Activated CD4-positive, alpha-beta T cell treated with anti-CD3 and anti-CD28 coated beads for 36 hours (primary cell): ENCODE measurements at places on chromosomes 3 and 15.

- H3K36me3 ChIP-seq = peaks cover 52% of the 10 kb centered on the region
- H3K4me1 ChIP-seq = no peaks in the 10 kb centered on the region
- no peaks in the 10 kb centered on the region for H3K27me3 ChIP-seq
Measured at GRCh38 chr15:50977162-50977561, 68.7 kb downstream of the AP4E1 start.

DNA sequence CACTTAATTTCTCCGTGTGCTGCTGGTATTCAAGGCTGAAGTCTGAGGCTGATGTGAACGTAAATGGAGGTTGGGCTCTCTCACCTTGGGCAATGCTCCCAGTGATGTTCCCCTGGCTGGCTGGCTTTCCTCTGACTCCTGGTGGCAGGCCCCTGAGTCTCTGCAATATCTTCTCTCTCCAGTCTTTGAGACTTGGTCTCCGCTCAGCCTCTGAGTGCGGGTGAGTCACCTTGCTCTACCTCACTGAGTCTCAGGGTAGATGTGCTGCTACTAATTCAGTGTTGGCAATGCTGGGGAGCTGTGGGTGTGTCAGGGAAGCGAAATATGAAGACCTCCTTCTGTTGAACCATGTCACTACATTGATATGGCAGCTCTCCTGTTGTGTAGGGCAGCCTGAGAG is 31.3 kb upstream of the TRIM59 start:
- no peak for DNase-seq
- H3K27me3 ChIP-seq = peaks cover 6% of the 10 kb centered on the region
- H3K36me3 ChIP-seq = no peaks in the 10 kb centered on the region

- H3K4me1 ChIP-seq = no peaks in the 10 kb centered on the region
- H3K27me3 ChIP-seq = no peaks in the 10 kb centered on the region
- H3K4me3 ChIP-seq = no peak overlapping the region
- no peak for DNase-seq
- no peak overlapping the region for H3K27ac ChIP-seq
Measured at GRCh38 chr3:66383998-66384745, 116.7 kb downstream of the LRIG1 start.

DNA sequence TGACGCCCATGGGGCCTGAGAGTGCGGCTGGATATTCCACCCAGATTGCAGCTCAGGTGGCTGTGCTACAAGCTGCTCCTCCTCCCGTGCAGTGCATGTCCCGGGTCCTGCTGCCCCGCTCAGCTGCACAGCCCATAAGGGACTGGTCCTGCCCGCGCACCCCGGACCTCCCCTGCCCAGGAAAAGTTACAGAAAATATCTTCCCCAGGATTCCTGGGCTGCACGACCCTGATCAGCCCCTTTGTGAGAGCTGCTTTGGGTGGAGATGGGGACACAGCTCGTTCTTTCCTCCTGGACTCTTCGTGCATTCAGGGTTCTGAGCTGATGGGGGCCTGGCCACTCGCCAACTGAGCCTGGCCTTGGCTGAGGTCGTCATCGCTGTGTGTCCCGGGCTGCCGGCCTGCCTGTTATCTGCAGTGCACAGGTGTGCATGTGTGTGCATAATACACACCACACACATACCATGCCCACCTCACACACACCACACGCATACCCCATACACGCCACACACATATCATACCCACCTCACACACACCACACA is 28.8 kb downstream of the APBA2 start:
- no peaks in the 10 kb centered on the region for H3K27me3 ChIP-seq
- DNase-seq = no peak
- no peak overlapping the region for H3K27ac ChIP-seq
- H3K36me3 ChIP-seq = no peaks in the 10 kb centered on the region
- peaks cover 42% of the 10 kb centered on the region for H3K4me1 ChIP-seq

DNA sequence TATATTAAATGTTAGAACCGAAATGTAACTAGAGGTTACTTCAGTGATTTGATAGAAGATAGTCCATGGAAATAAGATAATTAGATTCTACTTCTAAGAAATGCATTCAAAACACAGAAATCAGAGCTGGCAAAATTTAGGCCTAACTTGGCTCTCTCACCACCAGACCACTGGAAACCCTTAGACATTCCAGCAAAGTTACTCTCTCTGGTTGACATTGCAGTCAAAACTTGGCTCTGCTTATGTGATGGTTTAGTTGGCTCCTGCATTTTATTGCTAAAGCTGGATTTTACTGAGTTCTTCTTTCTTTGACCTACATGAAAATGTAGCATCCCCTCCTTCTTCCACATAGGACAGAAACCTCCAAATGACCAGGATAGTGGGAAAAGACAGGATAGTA is 35.4 kb upstream of the CBLB start:
- no peak overlapping the region for H3K4me3 ChIP-seq
- DNase-seq = no peak
- H3K27ac ChIP-seq = no peak overlapping the region
- H3K4me1 ChIP-seq = peaks cover 10% of the 10 kb centered on the region
- no peaks in the 10 kb centered on the region for H3K27me3 ChIP-seq
- no peaks in the 10 kb centered on the region for H3K36me3 ChIP-seq

GRCh38 chr3:156059950-156060501 is 60.4 kb upstream of the KCNAB1 start:
- no peaks in the 10 kb centered on the region for H3K36me3 ChIP-seq
- H3K4me3 ChIP-seq = no peak overlapping the region
- H3K27ac ChIP-seq = no peak overlapping the region
- peaks cover 24% of the 10 kb centered on the region for H3K27me3 ChIP-seq
- no peak for DNase-seq

DNA sequence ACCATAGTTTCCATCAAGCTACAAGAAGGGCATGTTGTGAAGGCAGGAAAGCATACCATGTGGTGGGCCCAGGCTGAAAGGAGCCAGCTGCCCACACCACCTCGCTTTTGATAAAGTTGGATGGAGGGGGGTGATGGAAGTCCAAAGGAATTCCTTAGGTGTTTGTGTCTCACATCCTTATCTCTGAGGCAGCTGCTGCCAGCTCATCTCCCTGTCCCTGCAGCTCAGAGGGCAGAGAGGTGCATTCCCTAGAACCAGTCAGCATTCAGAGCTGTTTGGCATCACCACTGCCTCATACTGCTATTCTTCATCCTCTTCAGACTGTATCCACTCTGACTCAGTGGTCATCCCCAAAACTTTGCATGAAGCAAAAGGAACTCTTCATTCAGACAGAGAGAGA is 141.5 kb upstream of the BFSP2 start:
- no peak overlapping the region for H3K27ac ChIP-seq
- DNase-seq = no peak
- H3K4me3 ChIP-seq = no peak overlapping the region
- peaks cover 5% of the 10 kb centered on the region for H3K4me1 ChIP-seq
- no peaks in the 10 kb centered on the region for H3K36me3 ChIP-seq
